ENCODE measurements at places on chromosomes 7 and 10.

DNA sequence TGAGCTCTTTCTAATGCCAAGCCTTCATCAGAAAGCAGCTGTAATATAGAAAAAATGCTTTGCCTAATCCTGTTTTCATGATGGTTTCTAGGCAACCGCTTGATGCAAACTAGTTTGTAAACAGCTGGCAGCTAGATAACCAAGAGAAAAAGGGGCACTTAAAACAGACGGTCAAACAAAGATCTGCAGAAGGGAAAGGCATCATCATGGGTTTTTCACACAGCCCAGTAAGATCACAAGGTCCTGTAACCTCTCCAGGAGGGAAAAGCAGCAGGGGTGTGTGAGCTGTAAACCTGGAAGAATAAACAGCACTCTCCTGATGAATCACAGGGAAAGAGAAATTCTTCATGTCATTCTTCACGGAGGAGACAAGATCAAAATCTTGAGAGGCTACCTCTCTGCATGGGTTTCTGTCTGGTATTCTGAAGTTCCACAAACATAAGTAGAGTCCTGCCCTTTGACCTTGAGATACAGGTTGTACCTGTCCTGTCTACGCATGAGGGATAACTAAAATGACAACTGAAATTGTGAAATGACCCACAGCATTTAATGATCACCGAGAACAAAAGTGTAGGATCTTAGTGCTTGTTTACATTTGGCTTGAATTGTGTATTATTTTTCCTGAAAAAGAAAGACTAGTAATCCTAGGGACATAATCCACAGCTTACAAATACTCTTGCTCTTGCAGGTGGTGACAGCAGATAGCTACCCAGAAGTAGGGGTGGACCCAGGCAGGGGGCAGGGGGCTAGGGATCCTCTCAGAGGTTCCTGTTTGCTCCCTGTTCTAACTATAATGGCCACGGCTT is 48.0 kb downstream of the CREB3L2 start:
- no peak for DNase-seq

DNA sequence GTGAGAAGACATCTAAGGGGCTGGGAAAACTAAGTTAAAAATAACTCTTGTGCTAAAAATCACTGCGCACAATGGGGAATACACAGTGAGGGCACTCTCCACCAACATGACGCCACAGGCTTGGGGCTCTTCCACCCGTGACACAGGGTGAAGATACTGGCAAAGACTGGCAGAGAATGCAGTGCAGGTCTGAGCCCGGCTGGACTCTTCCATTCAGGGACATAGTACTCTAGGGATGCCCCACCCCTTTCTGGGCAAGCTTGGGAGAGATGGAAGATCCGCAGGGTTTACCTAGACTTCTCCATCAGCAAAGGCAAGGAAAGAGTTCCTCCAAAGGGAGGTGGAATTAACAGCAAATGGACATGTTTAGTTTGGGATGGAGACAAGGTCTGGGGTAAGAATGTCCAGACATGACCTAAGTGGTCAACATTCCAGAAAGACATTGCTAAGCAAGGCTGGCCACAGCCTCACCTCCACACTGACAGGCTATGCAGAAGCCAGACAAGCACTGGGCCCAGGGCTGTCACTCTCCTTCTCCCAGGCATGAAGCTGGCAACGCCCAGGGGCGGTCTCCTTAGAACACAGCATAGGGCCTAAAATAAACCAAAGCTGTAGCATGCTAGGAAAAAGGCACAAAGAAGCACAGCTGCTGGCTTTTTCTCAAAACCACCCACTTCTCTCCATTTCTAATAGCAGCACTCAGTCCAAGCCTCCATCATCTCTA is 28.1 kb downstream of the XPNPEP1 start:
- no peak for DNase-seq

- no peak for DNase-seq
Measured at GRCh38 chr7:45720989-45721388, 146.8 kb downstream of the ADCY1 start.

GRCh38 chr7:142425281-142425680 is 167.4 kb upstream of the PRSS58 start:
- no peak for DNase-seq

DNA sequence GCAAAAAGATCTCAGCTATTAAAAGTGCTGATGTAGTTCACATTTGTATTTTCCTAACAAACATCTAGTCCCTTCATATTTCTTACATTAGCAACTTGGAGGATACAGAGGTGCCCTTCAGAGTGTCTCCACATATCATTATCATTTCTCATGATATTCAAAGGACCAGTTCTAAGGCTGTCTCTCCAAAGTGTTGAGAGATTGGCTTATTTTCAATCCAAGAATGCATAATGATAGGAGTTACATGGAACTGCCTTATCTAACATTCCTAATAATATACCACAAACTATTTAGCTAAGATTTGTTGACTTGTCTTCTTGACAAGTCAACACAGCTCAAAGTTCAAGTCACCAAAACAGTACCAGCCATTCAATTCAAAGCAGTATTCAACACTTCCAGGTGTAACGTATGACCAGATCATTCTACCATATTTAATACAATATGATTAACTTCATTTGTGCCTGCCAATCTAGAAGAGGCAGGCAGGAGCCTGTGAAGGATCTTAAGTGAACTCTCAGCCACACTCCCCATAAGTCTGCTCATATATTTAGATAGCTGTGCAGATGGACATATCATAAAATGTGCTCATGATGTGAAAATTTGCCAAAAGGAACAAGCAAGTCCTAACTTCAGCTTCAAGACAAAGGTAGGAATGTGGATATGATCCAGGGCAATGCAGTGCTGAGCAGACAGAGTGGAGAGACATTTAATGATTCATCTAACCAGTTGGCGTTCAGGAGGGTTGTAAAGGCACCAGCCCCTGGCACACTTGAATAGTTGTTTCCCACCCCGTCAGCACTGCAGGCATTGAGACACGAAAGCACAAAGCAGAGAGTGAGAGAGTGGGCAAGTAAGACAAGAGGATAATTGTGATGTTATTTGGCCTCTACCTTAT is 108.3 kb downstream of the MTERF1 start:
- no peak for DNase-seq

GRCh38 chr7:43585562-43585961 is 2.7 kb downstream of the STK17A start:
- no peak for DNase-seq

All from stimulated activated CD4-positive, alpha-beta T cell treated with anti-CD3 and anti-CD28 coated beads, TNF-alpha, amount 100 ng/mL, for 4 hours (primary cell).